ENCODE measurements at places on chromosomes 6 and 20.
A peak's percentile ranks its signal among the peaks of the same experiment; 100 is the strongest.

DNA sequence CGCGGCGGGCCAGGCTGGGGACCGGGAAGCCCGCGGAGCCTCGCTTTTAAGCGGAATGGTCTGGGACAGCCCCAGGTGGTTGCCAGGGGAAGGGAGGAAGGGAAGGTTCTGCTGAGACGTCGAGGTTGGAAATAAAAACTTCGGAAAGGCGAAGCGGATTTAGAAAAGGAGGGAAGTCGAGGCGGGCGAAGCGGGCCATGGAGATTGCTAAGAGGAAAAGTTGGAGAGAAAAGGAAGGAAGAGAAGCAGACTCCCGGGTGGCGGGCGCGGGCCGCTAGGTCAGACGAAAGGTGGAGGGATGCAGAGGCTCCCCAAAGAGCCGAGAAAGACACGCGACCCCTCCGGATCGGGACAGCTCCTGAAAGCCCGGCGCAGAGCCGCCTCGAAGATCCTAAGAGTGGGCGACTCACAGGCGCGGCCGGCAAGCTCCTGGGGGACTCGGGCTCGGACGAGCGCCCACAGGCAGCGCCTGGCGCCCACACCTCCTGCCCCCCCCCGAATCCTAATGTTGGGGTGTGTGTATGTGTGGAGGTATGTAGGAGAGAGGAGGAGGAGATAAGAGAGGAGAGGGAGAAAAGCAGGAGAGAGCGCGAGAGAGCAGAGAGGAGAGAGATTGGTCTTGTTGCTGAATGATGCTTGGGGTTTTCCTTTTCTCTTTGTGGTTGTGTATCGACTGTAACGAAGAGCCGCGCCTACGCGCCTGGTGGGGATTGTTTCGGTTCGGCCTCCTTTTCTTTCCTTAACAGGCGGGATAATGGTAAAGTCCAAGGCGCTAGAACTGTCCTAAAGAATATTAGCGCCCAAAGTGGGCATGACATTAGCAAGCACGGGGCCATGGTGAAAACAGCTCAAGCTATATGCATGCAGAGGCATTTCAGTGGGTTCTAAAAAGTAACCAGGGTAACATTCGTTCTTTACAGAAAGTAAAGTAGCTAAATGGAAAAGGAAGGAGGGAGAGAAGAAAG, 1.5 kb downstream of the TFAP2B start:
- H3K4me3 ChIP-seq: peak overlapping the region; percentile 48
- H3K36me3 ChIP-seq: no peaks in the 10 kb centered on the region
- peaks cover 30% of the 10 kb centered on the region for H3K4me1 ChIP-seq
- peaks cover 82% of the 10 kb centered on the region for H3K27me3 ChIP-seq
- H3K27ac ChIP-seq: no peak overlapping the region

GRCh38 chr6:32069460-32069859, 31.2 kb downstream of the CYP21A2 start:
- H3K27me3 ChIP-seq: peaks cover 14% of the 10 kb centered on the region
- H3K27ac ChIP-seq: no peak overlapping the region
- DNase-seq: no peak

DNA sequence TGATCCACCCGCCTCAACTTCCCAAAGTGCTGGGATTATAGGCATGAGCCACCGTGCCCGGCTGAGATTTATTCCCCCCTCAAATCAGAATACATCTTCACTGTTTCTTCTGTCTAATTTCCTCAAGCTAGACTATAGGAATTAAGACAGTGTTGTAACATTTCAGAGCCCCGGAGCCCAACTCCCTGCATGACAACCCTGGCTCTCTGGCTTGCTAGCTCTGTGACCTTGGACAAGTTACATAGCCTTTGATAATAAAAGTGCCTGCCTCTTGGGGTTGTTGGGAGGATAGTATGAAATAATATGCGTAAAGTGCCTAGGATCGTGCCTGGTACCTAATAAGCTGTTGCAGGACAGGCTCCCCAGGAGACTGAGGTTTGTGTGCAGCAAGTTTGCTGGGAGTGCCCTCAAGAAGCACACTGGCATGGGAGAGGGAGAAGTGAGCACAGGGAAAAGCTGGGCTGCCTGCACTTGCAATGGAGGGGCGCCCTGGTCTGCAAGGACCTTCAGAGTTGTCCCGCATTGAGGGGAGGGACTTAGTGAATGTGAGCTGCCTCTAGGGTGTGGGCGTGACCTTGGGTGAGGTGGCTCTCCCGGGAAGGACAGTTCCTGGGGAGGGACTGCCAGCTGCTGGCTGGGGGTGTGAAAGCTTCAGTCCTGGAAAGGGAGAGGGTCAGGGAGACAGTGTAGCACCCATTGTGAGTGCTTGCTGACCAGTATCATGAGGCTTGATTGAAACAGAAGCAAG, 43.4 kb downstream of the TAF8 start:
- no peak overlapping the region for H3K4me3 ChIP-seq
- no peaks in the 10 kb centered on the region for H3K36me3 ChIP-seq

DNA sequence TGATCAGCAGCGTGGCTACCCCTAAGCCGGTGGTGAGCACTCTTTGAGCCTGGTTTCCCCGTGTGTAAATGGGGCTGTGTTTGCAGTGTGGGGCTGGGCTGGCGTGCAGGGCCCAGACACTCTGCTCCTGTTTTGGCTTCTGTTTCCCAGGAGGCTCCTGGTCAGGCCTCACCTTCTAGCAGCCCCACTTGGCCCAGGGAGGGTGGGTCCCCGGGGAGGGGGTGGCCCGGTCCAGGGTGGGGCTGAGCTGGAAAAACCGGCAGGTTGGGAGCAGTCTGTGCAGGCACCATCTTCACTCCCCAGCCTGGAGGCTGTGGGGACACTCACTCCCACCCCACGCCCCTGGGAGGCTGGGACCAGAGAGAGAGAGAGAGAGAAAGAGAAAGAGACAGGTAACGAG, 25.3 kb downstream of the CEBPB start:
- H3K27ac ChIP-seq: no peak overlapping the region
- H3K36me3 ChIP-seq: no peaks in the 10 kb centered on the region
- H3K27me3 ChIP-seq: peaks cover 70% of the 10 kb centered on the region
- no peak overlapping the region for H3K4me3 ChIP-seq
- H3K4me1 ChIP-seq: no peaks in the 10 kb centered on the region

DNA sequence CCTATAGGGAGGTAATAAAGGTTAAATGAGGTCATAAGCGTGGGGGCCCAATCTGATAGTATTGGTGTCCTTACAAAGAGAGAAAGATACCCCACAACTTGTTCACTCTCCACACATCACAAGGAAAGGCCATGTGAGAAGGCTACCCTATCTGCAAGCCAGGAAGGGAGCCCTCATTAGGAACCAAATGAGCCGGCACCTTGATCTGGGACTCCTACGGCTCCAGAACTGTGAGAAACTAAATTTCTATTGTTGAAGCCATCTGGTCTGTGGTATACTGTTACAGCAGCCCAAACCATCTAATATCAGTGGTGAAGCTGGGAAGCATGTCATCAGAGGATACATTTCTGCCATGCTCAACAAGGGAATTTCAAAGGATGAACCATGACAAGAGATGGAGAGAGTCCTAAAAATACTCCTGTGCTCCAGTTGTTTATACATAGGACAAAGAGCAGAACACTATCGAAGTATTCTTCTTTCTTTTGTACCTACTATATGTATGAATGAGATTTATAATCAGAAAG, 10.4 kb downstream of the COX7A2 start:
- H3K36me3 ChIP-seq: peaks cover 11% of the 10 kb centered on the region
- H3K4me1 ChIP-seq: no peaks in the 10 kb centered on the region
- DNase-seq: no peak
- no peaks in the 10 kb centered on the region for H3K27me3 ChIP-seq
- H3K4me3 ChIP-seq: no peak overlapping the region
- no peak overlapping the region for H3K27ac ChIP-seq

- peaks cover 76% of the 10 kb centered on the region for H3K4me1 ChIP-seq
- no peaks in the 10 kb centered on the region for H3K27me3 ChIP-seq
- DNase-seq: no peak
- H3K4me3 ChIP-seq: peak overlapping the region; percentile 96
- H3K36me3 ChIP-seq: peaks cover 5% of the 10 kb centered on the region
- H3K27ac ChIP-seq: peak overlapping the region; percentile 90
Measured at GRCh38 chr6:43013097-43013842, 476 bp downstream of the MEA1 start.

- no peak for DNase-seq
- no peak overlapping the region for H3K4me3 ChIP-seq
- peaks cover 4% of the 10 kb centered on the region for H3K36me3 ChIP-seq
- no peaks in the 10 kb centered on the region for H3K4me1 ChIP-seq
Measured at GRCh38 chr6:71205336-71205956, 83.2 kb upstream of the OGFRL1 start.

DNA sequence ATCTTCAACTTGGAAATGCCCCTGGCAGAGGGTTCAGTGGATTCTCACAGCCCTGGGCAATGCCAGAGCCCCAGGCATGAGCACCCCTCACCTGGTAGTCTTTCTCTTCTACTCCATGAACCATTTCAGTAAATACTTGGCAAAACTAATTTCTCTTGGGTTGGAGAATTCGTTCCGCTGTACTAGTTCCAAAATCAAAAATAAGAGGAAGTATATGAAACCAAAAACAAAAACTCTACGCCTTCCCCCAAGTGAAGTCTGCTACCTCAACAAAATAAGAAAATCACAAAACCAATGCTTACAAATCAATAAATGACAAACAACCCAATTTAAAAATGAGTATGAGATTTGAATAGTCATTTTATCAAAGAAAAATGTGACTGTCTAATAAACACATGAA, 12.6 kb downstream of the GFOD1 start:
- DNase-seq: no peak
- H3K4me3 ChIP-seq: peak overlapping the region; percentile 63
- H3K27me3 ChIP-seq: no peaks in the 10 kb centered on the region
- no peaks in the 10 kb centered on the region for H3K36me3 ChIP-seq

- no peak overlapping the region for H3K4me3 ChIP-seq
- peaks cover 23% of the 10 kb centered on the region for H3K27me3 ChIP-seq
- H3K27ac ChIP-seq: no peak overlapping the region
- H3K4me1 ChIP-seq: no peaks in the 10 kb centered on the region
- no peaks in the 10 kb centered on the region for H3K36me3 ChIP-seq
Measured at GRCh38 chr6:132919045-132919860, 104.9 kb downstream of the RPS12 start.

- H3K4me1 ChIP-seq: no peaks in the 10 kb centered on the region
- H3K4me3 ChIP-seq: no peak overlapping the region
- no peak overlapping the region for H3K27ac ChIP-seq
- DNase-seq: no peak
Measured at GRCh38 chr6:141028791-141029280, 1103.9 kb upstream of the GJE1 start.

GRCh38 chr6:162467679-162468078, 259.9 kb downstream of the PRKN start:
- no peak overlapping the region for H3K27ac ChIP-seq
- no peaks in the 10 kb centered on the region for H3K36me3 ChIP-seq
- no peaks in the 10 kb centered on the region for H3K4me1 ChIP-seq
- DNase-seq: no peak

DNA sequence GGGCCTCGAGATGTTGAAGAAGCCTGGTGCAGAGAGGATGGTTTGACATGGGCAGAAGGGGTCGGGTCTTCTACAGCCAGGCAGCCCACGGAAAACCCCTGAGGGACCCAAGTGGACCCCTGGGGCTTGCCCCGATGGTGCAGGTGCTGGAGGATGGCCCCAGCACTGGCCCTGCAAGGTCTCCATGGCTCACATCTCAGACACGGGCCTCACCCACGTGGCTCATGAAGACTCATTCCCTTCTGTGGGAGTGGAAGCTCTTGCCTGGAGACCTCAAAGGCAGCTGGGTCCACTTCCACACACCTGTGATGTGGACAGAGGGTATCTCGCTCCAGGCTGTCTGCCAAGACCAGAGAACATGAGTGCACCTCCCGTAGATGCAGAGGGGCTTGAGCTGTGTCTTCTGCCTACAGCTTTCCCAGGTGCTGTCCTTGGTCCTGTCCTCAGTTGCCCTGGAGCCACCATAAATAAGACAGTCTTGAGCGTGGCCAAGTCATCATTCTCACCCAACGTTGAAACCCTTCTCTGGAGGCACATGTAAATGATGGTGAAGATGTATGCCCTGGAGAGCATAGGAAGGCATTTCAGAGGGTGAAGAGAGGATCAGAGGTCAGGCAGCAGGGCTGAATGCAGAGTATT, 108.0 kb downstream of the SYNDIG1 start:
- no peak overlapping the region for H3K27ac ChIP-seq
- no peaks in the 10 kb centered on the region for H3K36me3 ChIP-seq
- H3K27me3 ChIP-seq: no peaks in the 10 kb centered on the region
- DNase-seq: no peak
- H3K4me3 ChIP-seq: no peak overlapping the region

DNA sequence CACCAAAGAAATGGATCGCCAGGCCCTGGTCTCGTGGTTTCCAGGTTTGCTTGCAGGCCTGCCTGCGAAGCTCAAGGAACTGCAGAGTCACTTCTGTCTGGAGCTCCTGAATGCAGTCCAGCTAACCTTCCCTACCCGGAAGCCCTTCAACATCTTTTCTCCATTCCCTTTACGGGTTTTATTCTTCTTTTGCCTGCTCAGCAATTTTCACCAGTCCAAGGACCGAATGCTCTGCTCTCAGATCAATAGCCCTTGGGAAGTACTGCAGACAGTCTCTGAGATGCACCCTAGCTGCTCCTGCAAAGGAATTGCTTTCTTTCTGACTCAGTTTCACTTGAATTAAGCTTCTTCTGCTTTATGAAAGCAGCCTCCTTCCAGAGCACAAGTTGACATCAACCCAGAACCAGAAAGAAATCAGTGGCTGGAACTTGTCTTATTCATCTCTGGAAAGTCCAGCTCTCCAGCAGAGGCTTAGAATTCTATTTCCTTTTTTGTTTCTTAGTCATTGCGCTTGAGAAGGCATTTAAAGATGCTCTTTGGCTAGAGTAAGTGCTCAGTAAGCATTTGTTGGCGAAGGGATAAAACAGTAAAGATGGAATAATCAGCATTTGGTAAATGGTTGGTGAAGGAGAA, 18.7 kb upstream of the YWHAB start:
- H3K27ac ChIP-seq: no peak overlapping the region
- no peak for DNase-seq
- H3K4me1 ChIP-seq: peaks cover 4% of the 10 kb centered on the region

- DNase-seq: peak; percentile 83
- peak overlapping the region; percentile 93 for H3K4me3 ChIP-seq
- peak overlapping the region; percentile 100 for H3K27ac ChIP-seq
- H3K36me3 ChIP-seq: peaks cover 8% of the 10 kb centered on the region
Measured at GRCh38 chr6:28981833-28982475, 23.2 kb downstream of the ZNF311 start.

DNA sequence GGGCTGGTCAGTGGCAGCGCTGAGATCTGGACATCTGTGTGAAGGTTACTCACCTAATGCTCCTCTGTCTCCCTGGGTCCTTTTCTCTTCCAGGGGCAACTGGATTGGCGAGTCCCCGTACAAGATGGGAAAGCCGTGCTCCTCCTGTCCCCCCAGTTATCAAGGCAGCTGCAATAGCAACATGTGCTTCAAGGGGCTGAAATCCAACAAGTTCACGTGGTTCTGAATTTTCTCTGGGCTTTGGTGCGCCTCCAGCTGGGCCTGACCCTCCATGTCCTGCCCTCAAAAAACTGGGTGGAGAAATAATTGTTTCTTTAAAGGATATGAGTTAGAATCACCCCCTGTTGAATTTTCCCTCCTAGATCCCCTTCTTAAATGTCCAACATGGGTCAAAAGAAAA, 4.9 kb upstream of the HNF4A start:
- no peak for DNase-seq
- peaks cover 4% of the 10 kb centered on the region for H3K27me3 ChIP-seq
- no peaks in the 10 kb centered on the region for H3K4me1 ChIP-seq
- H3K36me3 ChIP-seq: no peaks in the 10 kb centered on the region
- H3K27ac ChIP-seq: no peak overlapping the region
- no peak overlapping the region for H3K4me3 ChIP-seq

- H3K36me3 ChIP-seq: peaks cover 10% of the 10 kb centered on the region
- no peaks in the 10 kb centered on the region for H3K27me3 ChIP-seq
- H3K4me1 ChIP-seq: peaks cover 4% of the 10 kb centered on the region
- no peak overlapping the region for H3K27ac ChIP-seq
- H3K4me3 ChIP-seq: no peak overlapping the region
Measured at GRCh38 chr6:20893412-20893811, 359.2 kb downstream of the CDKAL1 start.

GRCh38 chr6:92757925-92758324, 661.4 kb downstream of the EPHA7 start:
- no peak for DNase-seq
- no peak overlapping the region for H3K4me3 ChIP-seq
- H3K27ac ChIP-seq: no peak overlapping the region

Data from naive B cell (primary cell).